ENCODE measurements at places on chromosomes 7 and 10.

- DNase-seq, result no peak
Observed at GRCh38 chr10:4151466-4151865, 366.5 kb upstream of the KLF6 start.

DNA sequence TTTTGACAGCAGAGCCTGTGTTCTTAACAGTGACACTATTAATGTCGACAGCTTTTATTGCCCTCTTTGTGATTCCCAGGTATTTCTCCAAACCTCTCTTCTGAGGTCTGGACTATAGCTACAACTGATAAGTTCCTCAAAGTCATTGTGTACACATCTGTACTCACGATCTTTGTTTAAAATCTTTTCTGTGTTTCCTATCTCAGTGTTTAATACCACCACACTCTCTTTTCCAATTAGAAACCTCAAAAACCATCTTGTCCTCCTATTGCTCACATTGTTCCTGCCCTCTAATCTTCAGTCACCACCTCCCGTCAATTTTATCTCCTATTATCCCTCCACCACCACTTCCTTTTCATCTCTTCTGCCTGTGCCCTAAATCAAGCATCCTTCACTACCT lies 12.9 kb upstream of the WASL start:
- no peak for DNase-seq

DNA sequence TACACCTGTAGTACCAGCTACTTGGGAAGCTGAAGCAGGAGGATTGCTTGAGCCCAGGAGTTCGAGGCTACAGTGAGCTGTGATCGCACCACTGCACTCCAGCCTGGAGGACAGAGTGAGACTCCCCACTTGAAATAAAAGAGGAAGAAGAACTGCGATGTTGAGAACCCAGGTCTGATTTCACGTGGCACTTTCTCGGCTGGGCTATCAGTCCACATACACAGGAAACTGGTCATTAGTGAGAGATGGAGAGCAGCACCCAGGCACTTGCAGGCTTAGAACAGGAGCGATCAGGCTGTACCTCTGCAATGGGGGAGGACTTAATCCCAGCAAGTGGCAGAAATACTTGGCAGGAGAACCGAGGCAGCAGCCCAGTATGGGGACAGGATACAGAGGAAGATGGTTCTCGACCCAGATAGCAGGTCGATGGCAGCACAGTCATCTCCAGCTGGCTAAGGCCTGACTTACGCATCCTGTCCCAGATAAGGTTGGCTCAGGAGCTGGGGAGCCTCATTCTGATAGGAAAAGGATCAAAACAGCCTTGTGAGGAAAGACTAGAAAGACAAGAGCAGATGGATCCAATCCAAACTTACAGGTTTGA lies 487.7 kb upstream of the AUTS2 start:
- no peak for DNase-seq

GRCh38 chr10:6416892-6417512 lies 163.1 kb downstream of the PRKCQ start:
- DNase-seq, result no peak

DNA sequence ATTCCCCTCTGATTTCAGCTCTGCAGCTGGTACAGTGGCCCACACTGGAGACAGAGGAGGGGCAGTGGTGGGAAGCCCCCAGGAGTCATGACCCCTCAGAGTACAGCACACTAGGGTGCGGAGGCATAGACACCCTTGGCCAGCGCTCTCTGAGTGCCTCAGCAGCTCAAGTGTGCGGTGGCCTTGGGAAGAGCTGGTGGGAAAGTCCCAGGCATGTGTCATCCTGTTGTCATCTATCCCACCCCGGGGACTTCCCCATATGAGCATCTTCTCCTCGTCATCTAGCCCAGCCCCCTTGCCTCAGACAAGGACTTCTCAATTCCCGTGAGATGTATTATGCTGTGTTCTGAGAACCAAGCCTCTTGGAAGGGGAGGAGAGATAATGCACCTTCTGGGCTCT lies 15.6 kb upstream of the PPIF start:
- peak; percentile 82 for DNase-seq

DNA sequence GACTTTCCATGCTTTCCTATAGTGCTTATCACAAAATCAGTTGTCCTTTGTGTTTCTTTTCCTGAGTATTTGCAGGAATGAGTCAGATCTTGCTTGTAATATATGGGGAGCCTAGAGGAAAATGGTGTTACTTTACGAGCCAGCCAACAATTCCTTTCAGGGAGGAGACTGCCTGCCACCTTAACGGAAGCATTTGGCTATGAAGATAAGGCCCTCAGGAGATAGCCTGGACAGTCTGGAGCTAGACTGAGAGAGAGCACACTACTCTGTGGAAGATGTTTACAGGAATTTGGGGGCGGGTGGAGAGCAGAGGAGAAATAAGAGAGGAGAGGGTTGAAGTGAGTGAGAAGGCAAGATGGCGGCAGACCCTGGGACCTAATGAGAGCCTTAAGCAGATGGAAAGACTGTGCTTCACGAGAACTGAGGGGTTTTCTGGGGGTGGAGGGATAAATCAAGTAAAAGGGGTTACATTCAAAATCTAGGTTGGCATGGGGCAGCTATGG lies 126.3 kb downstream of the SNX10 start:
- no peak for DNase-seq

- no peak for DNase-seq
Observed at GRCh38 chr7:25750744-25751508, 401.1 kb upstream of the NFE2L3 start.

GRCh38 chr10:14425034-14425433 lies 94.3 kb upstream of the FRMD4A start:
- no peak for DNase-seq

GRCh38 chr7:33050535-33051318 lies 11.8 kb downstream of the NT5C3A start:
- peak; percentile 24 for DNase-seq

- no peak for DNase-seq
Observed at GRCh38 chr7:132708470-132708869, 132.2 kb upstream of the PLXNA4 start.

DNA sequence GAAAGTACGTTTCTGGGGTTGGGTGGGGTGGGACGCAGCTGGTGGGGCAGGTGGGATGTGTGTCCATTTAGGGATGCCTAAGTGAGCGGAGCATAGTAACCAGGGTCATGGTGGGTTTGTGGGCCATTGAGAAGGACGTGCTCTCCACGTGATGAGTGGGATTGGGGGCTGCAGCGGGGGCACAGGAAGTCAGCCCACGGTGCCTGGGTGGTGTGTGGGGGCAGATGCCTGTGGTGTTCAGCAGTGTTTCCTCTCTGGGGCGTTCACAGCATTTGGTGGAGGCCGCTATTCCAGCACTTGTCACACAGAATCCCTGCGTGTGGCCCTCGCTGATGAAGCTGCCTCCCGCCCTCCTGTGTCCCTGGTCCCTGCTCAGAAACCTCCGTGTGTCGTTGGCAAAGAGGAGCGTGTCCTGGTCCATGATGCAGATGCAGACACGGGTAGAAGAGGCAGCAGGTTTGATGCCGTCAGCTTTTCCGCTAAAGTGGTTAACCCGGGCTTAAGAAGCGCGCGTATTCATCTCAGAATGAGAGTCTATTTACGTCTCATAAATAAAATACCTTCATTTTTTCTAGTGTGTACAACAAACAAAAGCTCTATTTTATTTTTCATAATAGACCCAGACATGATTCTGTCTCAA lies 274.2 kb downstream of the ADARB2 start:
- DNase-seq, result no peak

Measured in CD4-positive, alpha-beta T cell treated with Interferon alpha-2 for 1 hour (primary cell).